ENCODE measurements at places on chromosomes 4 and X.

- DNase-seq: no peak
Measured at GRCh38 chr4:66490729-66491128, 820.4 kb upstream of the EPHA5 start.

- DNase-seq: no peak
Measured at GRCh38 chr4:83489711-83490326, 4.9 kb upstream of the ABRAXAS1 start.

DNA sequence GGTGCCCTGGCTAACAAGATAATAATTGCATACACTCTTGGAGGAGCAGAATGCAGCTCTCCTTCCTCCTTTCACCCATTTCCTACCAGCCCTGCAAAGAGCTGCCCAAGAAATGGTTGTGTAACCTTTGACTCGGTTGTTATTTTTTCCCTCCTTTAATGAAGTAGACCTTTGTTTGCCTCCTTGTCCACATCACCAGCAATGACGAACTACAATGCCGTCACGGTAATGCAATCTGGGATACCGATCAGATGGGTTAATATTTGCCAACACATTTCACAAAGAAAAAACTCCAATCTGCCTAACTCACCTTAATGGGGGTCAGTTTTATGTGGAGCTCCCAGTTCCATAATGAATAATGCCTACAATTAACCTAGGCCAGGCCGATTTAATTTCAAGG lies 32.0 kb downstream of the GPRIN3 start:
- no peak for DNase-seq

DNA sequence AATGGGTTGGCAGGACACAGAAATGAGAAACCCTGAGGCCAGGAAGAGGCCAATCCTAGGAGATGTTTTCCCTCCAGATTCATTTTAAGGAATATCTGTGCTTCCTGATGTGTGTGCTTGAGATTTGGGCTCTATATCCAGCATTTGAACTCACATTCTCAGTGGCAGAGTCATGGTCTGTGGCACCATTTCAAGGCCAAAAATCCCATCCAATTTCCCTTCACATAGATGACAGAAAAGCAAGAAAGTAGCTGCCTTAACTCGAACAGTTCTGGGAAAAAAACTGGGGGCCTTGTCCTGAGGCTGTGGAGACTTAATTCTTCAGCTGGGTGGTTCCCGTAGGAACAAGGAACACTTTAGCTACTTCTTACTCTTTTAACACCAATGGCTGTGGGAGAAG lies 27.4 kb downstream of the TAF7L start:
- DNase-seq: peak; percentile 21

DNA sequence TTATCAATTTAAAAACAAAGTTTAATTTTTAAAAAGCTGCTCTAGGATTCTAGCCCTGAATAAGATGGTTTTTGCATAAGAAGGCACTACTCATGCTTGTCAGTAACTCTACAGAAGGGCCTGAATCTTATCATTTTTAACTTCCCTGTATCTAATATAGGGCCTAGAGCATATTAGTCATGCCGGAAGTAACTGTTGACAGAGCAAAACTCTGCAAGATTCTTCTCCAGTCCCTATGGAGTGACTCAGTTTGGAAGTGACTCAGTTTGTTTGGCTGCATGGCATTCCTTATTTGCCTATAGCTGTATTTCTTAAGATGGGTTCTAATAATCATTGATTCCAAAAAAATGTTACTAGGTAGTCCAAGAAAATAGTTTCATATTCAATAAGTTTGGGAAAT lies 431.8 kb upstream of the HTR2C start:
- DNase-seq: peak; percentile 77

GRCh38 chrX:63809173-63809572 lies 24.2 kb upstream of the ARHGEF9 start:
- no peak for DNase-seq

- peak; percentile 9 for DNase-seq
Measured at GRCh38 chr4:81471298-81471587, 464 bp downstream of the RASGEF1B start.

DNA sequence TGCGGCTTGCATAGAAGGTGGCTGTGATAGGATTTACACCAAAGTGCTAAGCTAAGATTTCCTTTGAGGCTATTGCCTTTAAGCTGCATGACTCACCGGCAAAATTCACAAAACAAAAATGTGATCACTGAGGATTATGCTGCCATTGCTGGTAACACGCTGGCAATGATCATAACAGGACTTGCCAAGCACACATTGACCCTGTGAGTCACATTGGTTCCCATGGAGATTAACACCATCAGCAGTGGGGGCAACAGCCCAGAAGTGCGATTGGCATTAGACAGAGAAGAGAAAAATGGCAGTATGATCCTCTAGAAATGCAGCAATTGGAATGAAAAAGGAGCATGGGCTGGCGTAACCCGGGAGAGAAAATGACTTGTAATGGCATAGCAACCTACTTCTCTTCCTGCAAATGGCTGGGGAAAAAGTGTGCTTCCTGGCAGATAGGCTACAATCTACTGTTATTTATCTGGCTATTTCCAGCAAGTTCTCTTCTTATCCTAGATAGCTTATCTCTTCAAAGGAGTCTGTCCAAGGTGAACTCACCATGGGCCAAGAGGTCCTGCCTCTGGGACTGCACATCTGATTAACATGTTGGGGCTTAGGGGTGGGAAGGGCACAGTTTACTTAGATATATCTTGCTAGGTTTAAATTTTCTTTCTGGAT lies 314.2 kb upstream of the IGFBP7 start:
- DNase-seq: peak; percentile 66

- DNase-seq: peak; percentile 17
Measured at GRCh38 chrX:10965174-10965798, 145.8 kb upstream of the HCCS start.

GRCh38 chr4:26372525-26373172 lies 51.8 kb downstream of the RBPJ start:
- peak; percentile 78 for DNase-seq

DNA sequence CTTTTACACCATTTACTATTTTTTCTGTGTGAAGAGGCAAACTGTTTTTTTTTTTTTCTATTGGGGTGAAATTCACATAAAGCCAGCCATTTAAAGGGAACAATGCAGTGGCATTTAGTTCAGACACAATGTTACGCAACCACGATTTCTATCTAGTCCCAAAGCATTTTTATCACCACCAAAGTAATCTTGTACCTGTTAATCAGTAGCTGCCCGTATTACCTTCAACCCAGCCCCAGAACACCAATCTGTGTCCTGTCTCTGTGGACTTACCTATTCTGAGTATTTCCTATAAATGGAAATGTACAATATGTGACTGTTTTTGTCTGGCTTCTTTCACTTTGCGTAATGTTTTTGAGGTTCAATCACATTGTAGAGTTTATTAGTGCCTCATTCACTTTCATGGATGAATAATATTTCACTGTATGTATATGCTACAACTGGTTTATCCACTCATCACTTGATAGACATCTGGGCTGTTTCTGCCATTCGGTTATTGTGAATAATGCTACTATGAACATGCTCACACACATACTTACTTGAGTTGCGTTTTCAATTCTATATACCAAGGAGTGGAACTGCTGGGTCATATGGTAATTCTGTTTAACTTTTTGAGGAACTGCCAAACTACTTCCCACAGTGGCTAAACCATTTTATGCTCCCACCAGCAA lies 116.2 kb downstream of the CDS1 start:
- no peak for DNase-seq

- DNase-seq: no peak
Measured at GRCh38 chr4:79682161-79682560, 274.1 kb upstream of the GK2 start.

DNA sequence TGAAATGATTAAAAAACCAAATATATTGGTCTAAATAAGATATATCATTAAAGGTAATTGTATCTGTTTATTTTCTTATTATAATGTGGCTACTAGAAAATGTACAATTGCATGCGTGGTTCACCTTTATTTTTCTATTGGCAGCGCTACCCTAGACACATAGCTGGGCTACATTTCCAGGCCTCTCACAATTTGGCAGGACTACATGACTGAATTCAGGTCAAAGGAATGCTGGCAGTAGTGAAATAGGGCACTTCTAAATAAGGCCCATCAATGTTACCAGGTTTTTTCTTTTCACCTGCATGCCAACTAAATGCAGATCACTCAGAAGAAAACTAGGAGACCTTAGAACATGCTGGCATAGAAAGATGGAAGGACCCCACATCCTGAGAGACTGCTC lies 1072.9 kb upstream of the SLIT2 start:
- DNase-seq: no peak

- DNase-seq: no peak
Measured at GRCh38 chrX:134528960-134529359, 69.0 kb downstream of the HPRT1 start.

GRCh38 chrX:47797084-47797483 lies 39.6 kb upstream of the ZNF81 start:
- DNase-seq: no peak

- no peak for DNase-seq
Measured at GRCh38 chr4:120317713-120318112, 251.1 kb upstream of the MAD2L1 start.

- peak; percentile 89 for DNase-seq
Measured at GRCh38 chr4:119729835-119730670, 101.4 kb upstream of the PDE5A start.

DNA sequence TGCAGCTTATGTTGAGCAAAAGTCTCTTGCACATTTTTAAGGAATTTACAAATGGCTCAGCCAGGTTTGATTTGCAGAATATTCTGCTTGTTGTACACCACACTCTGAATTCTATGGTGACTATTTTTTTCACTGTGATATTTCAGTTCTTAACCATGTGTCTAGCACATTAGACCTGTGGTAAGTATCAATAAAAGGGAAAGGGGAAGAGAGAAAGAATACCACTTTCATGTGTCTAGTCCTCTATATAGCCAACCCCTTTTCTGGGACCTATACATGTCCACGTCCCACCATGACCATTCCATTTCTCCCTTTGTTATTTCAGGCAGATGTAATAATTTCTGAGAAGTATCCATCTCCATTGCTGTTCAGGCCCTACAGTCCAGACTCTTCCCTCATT lies 121.3 kb upstream of the PNPLA4 start:
- no peak for DNase-seq

- DNase-seq: no peak
Measured at GRCh38 chr4:702618-703048, 3.0 kb upstream of the PCGF3 start.

DNA sequence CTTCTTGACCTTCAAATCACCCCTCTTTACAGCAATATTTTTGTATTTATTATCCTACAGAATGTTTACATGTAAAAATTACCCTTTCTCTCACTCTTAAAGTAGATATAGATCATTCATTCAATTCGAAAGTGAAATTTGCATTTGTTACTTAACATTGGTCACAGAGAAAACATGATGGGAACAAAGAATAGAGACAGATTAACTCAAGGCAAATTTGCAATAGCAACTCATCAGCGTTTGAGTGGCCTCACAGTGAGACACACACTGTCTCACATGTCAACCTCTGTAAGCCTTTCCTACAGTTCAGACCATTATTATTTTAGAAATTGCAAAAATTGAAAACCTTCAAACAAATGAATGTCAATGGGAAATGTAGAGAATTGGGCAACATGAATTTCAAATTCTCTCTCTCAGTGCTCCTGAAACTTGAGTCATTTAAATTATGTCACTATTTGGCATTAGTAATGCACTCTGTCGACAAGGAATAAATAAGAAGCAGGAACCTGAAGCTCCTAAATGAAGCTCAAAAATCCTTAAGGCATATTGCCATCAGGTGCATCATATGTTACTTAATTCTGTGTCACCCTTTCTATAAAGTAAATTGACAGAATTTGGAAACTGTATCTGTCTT lies 148.3 kb upstream of the ANXA10 start:
- DNase-seq: no peak

DNA sequence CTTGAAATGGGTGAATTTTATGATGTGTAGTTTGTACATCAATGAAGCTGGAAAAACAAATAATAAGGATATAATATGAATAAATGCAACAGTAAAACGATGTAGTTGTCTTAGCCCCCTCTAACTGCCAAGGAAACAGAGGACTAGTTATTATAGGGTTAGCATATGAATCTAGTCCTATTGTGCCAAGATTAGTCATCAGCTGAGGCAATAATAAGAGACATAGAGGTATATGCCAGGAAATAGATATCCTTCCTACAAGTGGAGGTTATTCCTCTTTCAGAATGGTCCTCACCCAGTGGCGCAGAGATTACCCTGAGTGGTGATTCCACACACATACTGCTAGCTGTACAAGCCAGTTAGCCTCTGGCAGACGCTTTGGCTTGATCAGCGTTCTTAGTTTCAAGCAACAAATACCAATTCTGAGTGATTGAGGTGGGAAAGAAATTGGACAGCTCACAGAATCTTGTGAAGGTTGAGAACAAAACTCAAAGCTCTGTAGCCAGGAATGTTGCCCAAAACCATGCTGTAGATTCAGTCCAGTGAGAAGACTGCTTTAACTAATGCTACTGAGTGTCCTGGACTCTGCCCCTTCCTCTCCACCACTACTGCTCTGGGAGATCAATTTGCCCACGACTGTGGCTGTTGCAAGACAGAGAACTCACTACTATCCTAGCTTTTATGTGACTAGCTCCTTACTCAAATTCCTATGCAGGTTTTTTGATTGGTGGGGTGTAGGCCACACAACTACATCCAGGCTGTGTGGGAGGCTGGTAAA lies 27.0 kb upstream of the ZNF280C start:
- peak; percentile 15 for DNase-seq

DNA sequence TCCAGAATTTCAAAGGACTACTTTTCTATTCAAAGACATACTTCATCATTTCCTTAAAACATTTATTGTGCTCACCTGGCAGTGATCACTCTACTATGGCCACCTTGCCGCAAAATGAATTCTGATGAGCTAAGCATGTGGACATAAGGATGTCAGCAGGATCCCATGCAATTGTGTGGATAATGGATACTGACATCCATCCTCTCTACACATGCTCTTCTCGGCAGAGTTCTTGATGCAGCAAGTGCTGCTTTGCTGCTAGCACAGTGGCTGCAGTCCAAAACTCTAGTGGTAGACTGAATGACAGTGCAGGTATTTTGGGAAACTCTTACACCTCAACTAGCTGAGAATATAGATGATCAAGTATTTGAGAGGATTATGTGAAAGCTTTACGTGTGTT lies 168.0 kb downstream of the BANK1 start:
- no peak for DNase-seq

GRCh38 chr4:102281171-102281839 lies 64.0 kb downstream of the SLC39A8 start:
- DNase-seq: no peak

Data from cardiac fibroblast (primary cell).